ENCODE measurements at places on chromosomes 5 and 9.

- no peaks in the 10 kb centered on the region for H3K36me3 ChIP-seq
- peak overlapping the region; percentile 94 for H3K27ac ChIP-seq
- peaks cover 17% of the 10 kb centered on the region for H3K4me1 ChIP-seq
- H3K4me3 ChIP-seq: no peak overlapping the region
- H3K27me3 ChIP-seq: peaks cover 2% of the 10 kb centered on the region
- DNase-seq: no peak
These were observed 2.5 kb upstream of the WHRN start for GRCh38 chr9:114507726-114508125.

DNA sequence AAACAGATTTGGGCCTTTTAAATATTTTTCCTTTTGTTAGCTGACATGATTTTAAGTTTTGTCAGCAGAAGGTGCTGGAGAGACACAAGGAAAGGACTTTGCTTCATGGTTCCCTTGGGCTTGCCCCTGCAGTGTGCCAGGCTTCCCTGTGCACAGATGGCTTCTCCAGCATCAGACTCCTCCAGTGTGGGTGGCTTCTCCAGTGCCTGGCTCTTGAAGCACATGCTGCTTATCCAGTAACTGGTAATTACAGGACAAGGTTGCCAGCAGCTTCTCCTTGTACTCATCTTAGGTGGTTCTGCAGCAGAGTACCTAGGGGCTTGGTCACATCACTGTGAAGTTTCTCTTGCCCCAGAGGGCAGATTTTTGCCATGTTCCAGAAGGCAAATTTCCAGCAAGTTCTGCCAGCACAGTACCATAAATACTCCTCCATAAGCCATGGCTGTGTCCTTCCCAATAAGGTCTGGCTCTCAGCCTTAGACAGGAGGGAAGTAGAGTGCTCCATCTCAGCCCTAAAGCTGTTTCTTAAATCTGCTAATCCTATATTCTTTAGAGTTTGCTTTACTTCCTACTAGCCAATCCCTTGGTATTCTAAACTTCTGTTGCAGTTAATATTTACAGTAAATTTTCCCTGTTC, 62.4 kb downstream of the PJA2 start:
- peaks cover 3% of the 10 kb centered on the region for H3K4me1 ChIP-seq
- DNase-seq: no peak
- no peak overlapping the region for H3K4me3 ChIP-seq
- no peak overlapping the region for H3K27ac ChIP-seq
- no peaks in the 10 kb centered on the region for H3K27me3 ChIP-seq
- peaks cover 23% of the 10 kb centered on the region for H3K36me3 ChIP-seq

DNA sequence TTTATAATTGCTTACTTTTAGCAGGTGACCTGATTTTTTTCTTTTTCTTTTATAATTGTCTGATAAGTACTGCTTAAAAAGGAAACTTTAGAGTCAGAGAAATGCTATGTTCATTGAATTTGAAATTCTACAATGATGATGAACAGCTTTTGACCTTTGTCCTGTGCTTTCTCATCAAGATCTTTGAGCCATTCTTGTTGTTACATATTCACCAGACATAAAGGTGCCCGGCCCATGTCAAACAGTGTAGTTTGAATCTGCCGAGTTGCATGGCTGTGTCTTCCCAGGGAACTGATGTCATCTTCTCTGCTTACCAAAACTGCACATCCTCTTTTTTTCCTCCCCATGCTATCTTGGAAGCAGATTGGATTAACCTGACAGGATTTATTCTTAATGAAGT, 163.6 kb downstream of the LRRC70 start:
- H3K27ac ChIP-seq: no peak overlapping the region
- DNase-seq: no peak
- no peak overlapping the region for H3K4me3 ChIP-seq
- H3K36me3 ChIP-seq: no peaks in the 10 kb centered on the region
- peaks cover 11% of the 10 kb centered on the region for H3K27me3 ChIP-seq
- H3K4me1 ChIP-seq: no peaks in the 10 kb centered on the region

GRCh38 chr9:21160178-21160577, 6.3 kb downstream of the IFNA21 start:
- H3K27ac ChIP-seq: no peak overlapping the region
- no peak for DNase-seq
- no peak overlapping the region for H3K4me3 ChIP-seq
- peaks cover 7% of the 10 kb centered on the region for H3K4me1 ChIP-seq
- peaks cover 3% of the 10 kb centered on the region for H3K36me3 ChIP-seq

GRCh38 chr9:112158656-112159367, 16.3 kb downstream of the SUSD1 start:
- peaks cover 9% of the 10 kb centered on the region for H3K4me1 ChIP-seq
- no peak for DNase-seq
- H3K27me3 ChIP-seq: no peaks in the 10 kb centered on the region

GRCh38 chr9:123978981-123979380, 32.6 kb upstream of the LHX2 start:
- H3K27me3 ChIP-seq: peaks cover 12% of the 10 kb centered on the region
- no peaks in the 10 kb centered on the region for H3K36me3 ChIP-seq
- DNase-seq: no peak
- H3K4me3 ChIP-seq: no peak overlapping the region

DNA sequence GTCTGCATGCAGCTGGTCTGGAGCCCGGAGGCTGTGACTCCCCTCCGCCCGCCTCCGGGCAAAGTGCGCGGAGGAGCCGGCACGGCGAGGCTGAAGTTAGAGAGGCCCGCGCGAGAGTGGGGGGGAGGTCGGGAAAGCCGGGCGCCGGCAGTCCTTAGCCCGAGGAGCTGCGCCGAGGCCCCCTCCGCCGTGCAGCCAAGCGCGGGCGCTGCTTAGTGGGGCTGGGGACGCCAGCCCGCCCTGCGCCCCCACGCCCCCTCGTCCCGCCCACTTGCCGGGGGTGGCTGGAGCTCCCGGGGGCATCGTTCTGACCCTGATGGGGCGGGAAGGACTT, 403 bp downstream of the NINJ1 start:
- H3K27me3 ChIP-seq: no peaks in the 10 kb centered on the region
- H3K27ac ChIP-seq: peak overlapping the region; percentile 99
- peak; percentile 62 for DNase-seq
- no peaks in the 10 kb centered on the region for H3K36me3 ChIP-seq
- H3K4me1 ChIP-seq: peaks cover 29% of the 10 kb centered on the region

GRCh38 chr5:52988335-52989024, 672 bp upstream of the ITGA2 start:
- H3K4me1 ChIP-seq: peaks cover 4% of the 10 kb centered on the region
- peaks cover 31% of the 10 kb centered on the region for H3K27me3 ChIP-seq
- peak overlapping the region; percentile 68 for H3K4me3 ChIP-seq
- no peaks in the 10 kb centered on the region for H3K36me3 ChIP-seq

DNA sequence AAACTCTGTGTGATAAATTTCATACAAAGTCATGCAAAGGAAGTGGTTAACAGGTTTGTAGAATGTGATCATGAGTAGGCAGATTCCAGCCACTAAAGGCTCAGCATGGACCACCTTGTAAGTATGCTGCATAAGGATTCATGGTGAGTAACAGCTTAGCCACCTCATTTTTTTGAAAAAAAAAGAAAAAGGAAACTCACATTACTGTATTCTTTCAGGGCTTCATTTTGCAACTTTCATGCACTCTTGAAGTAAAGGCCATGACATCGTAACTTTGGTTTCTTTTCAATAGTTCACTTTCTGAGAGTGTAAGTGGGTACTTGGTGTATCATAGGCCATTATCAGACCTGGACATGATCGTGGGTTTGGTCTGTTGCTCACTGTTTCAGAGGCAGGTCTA, 175.1 kb downstream of the PCSK1 start:
- no peak overlapping the region for H3K4me3 ChIP-seq
- no peaks in the 10 kb centered on the region for H3K36me3 ChIP-seq
- peaks cover 2% of the 10 kb centered on the region for H3K27me3 ChIP-seq
- no peak overlapping the region for H3K27ac ChIP-seq
- DNase-seq: no peak

GRCh38 chr9:104091116-104091515, 3.0 kb upstream of the SMC2 start:
- H3K4me3 ChIP-seq: no peak overlapping the region
- no peak overlapping the region for H3K27ac ChIP-seq
- no peaks in the 10 kb centered on the region for H3K36me3 ChIP-seq
- no peak for DNase-seq
- H3K4me1 ChIP-seq: peaks cover 10% of the 10 kb centered on the region

- peaks cover 2% of the 10 kb centered on the region for H3K36me3 ChIP-seq
- no peaks in the 10 kb centered on the region for H3K4me1 ChIP-seq
- H3K27me3 ChIP-seq: no peaks in the 10 kb centered on the region
These were observed 8.5 kb downstream of the POLR3G start for GRCh38 chr5:90483206-90483605.

- H3K27me3 ChIP-seq: no peaks in the 10 kb centered on the region
- H3K36me3 ChIP-seq: no peaks in the 10 kb centered on the region
- H3K4me1 ChIP-seq: no peaks in the 10 kb centered on the region
- H3K27ac ChIP-seq: no peak overlapping the region
These were observed 99.9 kb downstream of the GABRB2 start for GRCh38 chr5:161446655-161447054.

- peaks cover 8% of the 10 kb centered on the region for H3K4me1 ChIP-seq
- no peak overlapping the region for H3K27ac ChIP-seq
- H3K27me3 ChIP-seq: peaks cover 40% of the 10 kb centered on the region
- H3K4me3 ChIP-seq: no peak overlapping the region
- H3K36me3 ChIP-seq: peaks cover 8% of the 10 kb centered on the region
These were observed 5.3 kb upstream of the BARHL1 start for GRCh38 chr9:132577119-132577518.

DNA sequence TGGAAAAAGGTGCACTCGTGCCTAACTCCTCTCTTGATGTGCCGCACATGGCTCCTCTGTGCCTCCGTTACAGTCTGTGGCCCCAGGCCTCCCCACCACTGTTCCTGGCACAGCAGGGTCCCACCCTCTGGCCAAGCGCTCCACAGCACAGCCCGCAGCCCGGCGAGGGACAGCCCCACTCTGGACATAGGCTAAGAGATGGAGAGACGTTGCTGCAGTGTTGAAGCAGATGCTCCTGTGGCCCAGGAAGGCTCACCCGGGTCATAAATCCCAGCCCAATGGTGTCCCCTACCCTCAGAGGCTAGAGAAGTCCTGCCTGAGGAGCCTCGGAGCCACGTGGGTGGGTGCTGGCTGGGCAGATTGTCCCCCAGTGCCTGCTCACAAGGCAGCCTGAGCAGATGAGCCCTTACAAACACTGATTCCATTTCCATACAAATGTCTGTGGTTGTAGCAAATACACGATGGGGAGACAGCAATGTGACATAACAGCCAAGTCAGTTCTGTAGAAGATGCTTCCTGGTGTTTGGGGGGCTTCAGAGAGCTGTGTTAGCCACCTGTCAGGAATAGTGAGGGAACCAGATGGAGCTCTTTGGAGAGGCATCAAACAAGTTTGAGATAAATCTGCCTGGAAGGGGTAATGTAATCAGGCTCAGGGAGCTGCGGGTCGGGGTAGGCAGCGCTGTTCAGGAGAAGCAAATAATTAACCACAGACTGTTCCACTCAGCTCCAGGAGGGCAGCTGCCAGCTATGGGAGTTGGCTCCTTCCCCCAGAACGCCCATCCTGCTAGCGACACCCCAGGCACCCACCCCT, 41.7 kb downstream of the C5orf15 start:
- peaks cover 41% of the 10 kb centered on the region for H3K4me1 ChIP-seq
- no peak overlapping the region for H3K4me3 ChIP-seq
- no peak for DNase-seq
- H3K27me3 ChIP-seq: no peaks in the 10 kb centered on the region
- H3K27ac ChIP-seq: peak overlapping the region; percentile 59

GRCh38 chr5:157549954-157550549, 25.5 kb downstream of the ADAM19 start:
- DNase-seq: no peak
- no peaks in the 10 kb centered on the region for H3K27me3 ChIP-seq
- peak overlapping the region; percentile 22 for H3K4me3 ChIP-seq

- H3K27me3 ChIP-seq: peaks cover 16% of the 10 kb centered on the region
- no peak overlapping the region for H3K27ac ChIP-seq
- no peak for DNase-seq
- no peaks in the 10 kb centered on the region for H3K36me3 ChIP-seq
These were observed 107.2 kb upstream of the RAD23B start for GRCh38 chr9:107175816-107176435.

GRCh38 chr5:10701567-10702039, 59.4 kb downstream of the DAP start:
- H3K4me3 ChIP-seq: no peak overlapping the region
- H3K4me1 ChIP-seq: peaks cover 41% of the 10 kb centered on the region

Measured in memory B cell (primary cell).